ENCODE measurements at places on chromosomes 11 and 22. TPM values are rescaled to one million over a fixed set of nuclear protein-coding genes. Genes with fewer than 3 reads are reported as not detected.
A peak's percentile ranks its signal among the peaks of the same experiment; 100 is the strongest.

DSCAML1 gene
- not detected for total RNA-seq

SLC25A18 gene
- total RNA-seq: not detected

- DNase-seq: no peak
Measured at GRCh38 chr22:49327411-49328117, 500.1 kb downstream of the BRD1 start.

DNA sequence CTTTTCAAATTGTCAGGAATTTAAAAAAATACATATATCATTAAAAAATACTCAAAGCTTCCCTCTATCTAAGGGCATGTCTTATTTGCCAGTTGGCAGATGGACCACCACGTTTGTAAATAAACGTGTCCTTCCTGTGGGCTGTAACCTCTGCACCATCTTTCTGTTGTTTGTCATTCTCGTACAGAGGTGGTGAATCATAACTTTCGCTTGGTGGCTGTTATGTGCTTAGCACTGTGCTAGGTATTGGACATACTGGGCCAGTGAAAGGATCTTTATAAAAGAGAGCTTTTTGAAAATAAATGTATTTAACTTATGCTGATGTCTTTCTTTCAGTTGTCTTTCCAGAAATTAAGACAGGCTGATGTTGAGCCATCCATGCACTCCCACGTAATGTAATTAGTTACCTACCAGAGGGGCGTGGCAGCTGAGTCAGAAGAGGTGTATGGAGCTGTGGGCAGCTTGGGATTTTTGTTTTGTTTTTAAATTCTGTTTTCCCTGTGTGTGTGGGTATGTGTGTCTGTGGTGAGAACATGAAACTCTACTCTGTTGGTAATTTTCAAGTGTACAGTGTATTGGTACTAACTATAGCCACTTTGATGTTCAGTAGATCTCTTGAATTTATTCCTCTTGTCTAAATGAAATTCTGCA is 62.7 kb downstream of the TECTA start:
- no peak for DNase-seq

CDC42EP2 gene
- 20.6 TPM for total RNA-seq

MMP11 gene
- 7.6 TPM for total RNA-seq

GRCh38 chr11:111001081-111001430 is 244.5 kb upstream of the POU2AF2 start:
- DNase-seq: no peak

KLHL35 gene
- not detected for total RNA-seq

- no peak for DNase-seq
Measured at GRCh38 chr11:10969387-10969786, 111.5 kb upstream of the ZBED5 start.

FXYD6 gene
- total RNA-seq: 16.4 TPM

OR5D13 gene
- total RNA-seq: not detected

SERPING1 gene
- total RNA-seq: 607 TPM

DNA sequence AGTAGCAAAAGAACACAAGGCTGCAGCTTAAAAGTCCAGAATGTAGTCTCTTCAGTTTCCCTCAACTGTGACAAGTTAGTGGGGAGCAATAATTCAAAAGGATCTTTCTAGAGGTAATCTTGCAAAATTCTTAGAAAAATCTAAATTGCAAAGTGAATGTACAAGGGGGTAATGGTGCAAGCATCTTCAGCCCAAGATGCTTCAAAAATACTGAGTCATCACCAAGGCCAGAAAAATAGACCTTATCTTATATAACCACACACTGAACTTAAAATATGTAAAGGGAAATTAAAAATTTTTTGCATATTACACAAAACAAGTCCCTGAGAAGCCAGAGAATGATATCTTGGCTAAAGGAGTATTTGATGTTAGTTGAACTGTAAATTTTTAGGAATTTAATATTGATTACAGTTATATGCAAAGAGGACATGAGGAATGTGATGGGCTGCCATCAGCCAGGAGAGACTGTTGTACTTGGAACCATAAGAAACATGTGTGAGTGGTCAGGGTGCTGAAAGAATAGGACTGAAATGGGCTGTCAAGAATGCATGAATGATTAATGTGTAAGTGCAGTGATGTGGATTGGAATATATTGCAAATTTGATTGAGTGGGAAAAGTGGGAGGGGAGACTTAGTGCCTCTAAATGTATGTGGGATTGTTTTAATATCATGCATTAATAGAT is 85.7 kb upstream of the LIN7C start:
- DNase-seq: no peak

DNA sequence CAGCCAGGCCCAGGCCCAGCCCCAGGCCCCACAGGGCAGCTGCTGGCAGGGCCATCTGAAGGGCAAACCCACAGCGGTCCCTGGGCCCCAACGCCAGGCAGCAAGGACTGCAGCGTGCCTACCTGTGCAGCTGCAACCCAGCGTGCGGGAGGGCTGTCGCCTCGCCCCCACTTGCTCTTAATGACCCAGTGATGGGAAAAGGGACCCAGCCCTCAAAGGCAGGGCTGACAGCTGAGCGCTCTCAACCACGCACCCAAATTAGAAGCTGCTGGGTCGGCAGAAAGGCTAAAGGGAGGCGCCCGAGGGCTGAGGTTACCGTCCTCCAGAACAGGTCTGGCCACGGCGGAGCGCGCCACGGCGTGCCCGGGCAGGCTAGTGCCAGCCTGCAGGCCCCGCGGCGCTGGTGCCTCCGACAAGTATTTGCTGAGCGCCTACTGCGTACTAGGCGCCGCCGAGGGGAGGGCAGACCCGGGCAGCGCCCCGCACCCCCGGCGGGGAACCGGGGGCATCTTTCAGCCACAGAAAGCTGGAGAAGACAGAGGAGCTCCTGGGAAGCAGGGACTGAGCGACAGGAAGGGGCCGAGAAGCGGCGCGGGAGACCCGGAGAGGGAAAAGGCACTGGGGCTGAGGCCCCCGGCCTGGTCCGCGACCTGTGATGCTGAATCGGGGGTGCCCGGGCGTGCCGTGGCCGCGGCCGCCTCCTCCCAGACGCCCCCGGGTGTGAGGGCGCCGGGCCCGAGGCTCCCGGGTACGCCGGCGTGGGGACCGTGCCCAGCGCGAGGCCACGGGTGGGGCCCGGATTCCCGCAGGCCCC is 773 bp downstream of the HRAS start:
- no peak for DNase-seq

VSTM5 gene
- total RNA-seq: not detected

DDI1 gene
- not detected for total RNA-seq

GRCh38 chr22:40196628-40197360 is 19.1 kb downstream of the TNRC6B start:
- DNase-seq: no peak

TTLL12 gene
- 10.6 TPM for total RNA-seq

DNA sequence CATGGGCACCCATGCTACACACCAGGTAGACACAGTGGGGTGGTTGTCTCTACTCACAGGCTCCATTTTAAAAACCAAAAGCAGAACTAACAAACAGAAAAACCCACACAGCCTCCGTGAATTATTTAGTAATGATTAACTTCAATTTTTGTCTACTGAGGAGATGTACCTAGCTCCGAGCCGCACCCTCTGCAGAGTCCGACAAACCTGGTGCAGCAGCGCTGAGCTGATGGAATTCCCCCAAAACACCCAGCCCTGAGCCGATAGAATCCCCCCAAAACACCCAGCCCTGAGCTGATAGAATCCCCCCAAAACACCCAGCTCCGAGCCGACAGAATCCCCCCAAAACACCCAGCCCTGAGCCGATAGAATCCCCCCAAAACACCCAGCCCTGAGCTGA is 927.0 kb downstream of the BRD1 start:
- no peak for DNase-seq

COMMD9 gene
- total RNA-seq: 69.2 TPM

FOLR3 gene
- total RNA-seq: not detected

DNA sequence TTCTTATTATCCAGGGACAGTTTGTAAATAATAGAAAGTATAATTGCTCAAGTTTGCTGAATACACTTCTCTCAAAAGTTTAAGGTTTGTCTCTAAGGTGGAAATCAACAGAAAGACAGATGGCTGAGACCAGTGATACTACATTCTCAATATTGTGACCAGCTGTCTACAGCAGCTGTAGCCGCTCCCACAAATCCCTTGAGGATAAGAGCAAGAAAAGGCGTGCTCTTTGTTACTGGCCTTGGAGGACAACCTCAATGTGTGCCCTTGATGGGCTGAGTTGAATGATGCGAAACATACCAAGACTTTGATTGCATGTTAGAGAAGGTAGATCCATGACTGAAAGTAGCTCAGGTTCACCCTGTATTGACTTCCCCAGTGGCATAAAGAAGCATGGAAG is 6.1 kb downstream of the OR6M1 start:
- DNase-seq: no peak

DNA sequence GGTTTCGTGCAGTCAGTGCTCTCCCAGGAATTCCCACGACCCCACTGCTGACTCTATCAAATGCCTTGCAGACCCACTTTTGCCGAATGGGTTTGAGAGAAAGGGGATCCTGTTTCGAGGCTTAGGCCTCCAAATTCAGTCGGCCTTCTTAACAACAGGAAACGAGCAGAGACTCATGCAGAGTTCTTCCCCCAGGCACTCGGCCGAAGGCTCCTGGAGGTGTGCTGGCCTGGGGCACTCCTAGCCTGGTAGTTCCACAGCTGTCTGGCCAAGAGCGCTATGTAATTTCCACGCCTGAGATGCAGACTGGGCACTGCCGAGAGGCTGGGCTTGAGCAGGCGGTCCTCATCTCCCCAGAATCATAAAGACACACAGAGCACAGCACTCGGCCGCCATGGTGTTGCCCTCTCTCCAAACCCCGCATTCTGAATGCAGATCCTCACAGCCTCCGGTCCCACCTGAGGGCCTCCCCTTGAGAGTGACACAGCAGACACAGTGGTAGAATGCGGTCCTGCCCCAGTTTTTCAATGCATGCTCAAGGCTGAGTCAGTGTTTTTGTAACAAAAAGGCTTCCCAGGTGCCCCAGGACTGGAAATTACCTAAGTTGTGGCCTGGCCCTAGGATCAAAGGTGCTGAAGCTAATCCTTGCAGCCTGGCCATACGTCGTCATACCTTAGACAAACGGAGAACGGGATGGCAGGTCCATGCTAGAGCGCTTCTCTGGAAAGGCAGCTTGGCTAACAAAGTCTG is 30.2 kb upstream of the BID start:
- no peak for DNase-seq

DNA sequence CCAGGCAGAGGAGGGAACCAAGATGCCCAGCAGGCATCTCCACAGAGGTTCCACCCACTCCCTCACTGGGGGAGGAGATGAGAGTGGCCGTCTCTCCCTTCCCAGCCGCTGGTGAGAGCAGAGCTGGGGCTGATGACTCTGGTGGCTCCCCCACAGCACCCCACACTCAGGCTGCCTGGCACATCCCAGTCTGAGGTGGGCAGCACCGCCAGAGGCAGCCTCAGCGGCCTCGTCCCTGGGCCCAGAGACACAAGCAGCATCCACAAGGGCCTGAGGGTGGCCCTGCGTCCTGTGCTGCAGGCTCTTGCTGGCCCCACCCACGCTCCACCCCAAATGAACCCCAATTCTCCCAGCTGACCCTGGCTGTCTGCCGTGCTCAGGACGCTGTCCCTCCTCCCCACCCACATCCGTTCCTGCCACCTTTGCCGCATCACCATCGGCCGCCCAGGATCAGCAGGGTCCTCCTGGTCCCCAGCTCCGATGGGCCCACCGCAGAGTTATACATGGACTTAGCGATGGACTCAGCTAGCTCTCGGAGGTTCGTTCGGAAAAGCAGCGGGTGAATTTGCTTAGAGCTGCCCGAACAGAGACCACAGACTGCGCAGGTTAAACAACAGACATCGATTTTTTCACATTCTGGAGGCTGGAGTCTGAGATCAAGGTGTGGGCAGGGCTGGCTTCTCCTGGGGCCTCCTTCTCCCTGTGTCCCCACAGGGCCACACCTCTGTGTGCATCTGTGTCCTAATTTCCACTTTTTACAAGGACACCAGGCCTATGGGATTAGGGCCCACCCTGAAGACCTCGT is 20.2 kb upstream of the CTSD start:
- peak; percentile 63 for DNase-seq

DNA sequence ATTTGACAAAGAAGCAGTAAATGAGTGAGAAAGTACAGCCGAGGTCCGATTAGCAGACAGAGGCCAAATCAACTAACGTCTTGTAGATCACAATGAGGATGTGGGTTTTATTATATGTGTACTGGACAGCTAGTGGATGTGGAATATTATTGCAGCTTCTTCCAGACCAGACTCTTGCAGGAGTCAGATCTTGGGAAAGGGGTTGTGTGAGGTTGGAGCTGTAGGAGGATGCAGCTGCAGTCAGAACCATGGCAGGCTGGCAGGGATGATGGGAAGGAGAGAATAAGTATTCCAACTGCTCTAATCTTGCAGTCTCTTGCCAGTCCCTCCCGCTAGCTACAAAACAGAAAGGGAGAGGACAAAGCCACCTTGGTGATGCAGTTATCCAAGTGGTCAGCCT is 46.8 kb upstream of the LDLRAD3 start:
- DNase-seq: no peak

- DNase-seq: peak; percentile 80
Measured at GRCh38 chr11:47004595-47005033, 68.1 kb downstream of the CSTPP1 start.

HPX gene
- 16.8 TPM for total RNA-seq

GRCh38 chr11:23480736-23481135 is 620.5 kb upstream of the CCDC179 start:
- DNase-seq: no peak

GRCh38 chr11:44808053-44808753 is 81.4 kb downstream of the TSPAN18 start:
- DNase-seq: no peak

MMP10 gene
- not detected for total RNA-seq

DNA sequence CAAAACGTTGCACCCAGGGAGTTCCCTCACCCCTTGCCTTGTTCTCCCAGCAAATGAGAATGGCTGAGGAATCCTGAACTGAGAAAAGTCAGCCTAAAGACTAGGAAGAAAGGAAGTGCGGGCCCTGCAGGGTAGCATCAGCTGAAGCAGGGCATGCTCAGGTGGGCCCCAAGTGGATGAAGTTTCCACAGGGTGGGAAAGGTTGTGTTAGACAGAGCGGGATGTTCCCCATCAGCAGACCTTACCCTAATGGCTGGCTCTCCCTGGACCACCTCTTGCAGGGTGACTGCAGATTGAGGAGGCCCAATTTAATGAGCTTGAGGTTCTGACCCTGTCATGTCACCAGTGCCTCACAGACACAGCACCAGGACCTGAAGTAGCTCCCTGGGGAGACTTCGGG is 81.5 kb upstream of the MYOD1 start:
- no peak for DNase-seq

GRCh38 chr11:108947654-108948570 is 283.0 kb downstream of the DDX10 start:
- no peak for DNase-seq

DNA sequence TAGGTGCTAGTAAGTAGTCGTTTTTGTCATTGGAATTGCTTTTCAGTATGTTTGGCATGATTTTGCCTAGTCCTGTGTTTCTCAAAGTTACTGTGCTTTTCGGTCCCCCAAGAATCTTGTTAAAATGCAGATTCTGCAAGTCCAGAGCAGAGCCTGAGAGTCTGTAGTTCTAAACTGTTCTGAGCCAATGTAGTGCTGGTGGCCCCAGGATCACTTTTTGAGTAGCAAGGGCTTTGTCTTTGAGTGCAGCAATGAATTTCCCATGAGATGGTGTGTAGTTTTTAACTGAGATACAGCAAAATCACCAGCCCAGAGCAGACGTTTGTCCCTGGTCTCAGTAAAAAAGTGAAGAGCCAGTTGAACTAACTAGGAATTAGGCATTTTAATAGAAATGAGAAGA is 122.4 kb downstream of the NCAM1 start:
- DNase-seq: no peak

ADM2 gene
- total RNA-seq: not detected
